Activated CD4-positive, alpha-beta memory T cell treated with anti-CD3 and anti-CD28 coated beads for 36 hours (primary cell): ENCODE measurements at places on chromosomes 6 and 20.

GRCh38 chr6:154773610-154774089, 40.4 kb downstream of the SCAF8 start:
- DNase-seq, result no peak

DNA sequence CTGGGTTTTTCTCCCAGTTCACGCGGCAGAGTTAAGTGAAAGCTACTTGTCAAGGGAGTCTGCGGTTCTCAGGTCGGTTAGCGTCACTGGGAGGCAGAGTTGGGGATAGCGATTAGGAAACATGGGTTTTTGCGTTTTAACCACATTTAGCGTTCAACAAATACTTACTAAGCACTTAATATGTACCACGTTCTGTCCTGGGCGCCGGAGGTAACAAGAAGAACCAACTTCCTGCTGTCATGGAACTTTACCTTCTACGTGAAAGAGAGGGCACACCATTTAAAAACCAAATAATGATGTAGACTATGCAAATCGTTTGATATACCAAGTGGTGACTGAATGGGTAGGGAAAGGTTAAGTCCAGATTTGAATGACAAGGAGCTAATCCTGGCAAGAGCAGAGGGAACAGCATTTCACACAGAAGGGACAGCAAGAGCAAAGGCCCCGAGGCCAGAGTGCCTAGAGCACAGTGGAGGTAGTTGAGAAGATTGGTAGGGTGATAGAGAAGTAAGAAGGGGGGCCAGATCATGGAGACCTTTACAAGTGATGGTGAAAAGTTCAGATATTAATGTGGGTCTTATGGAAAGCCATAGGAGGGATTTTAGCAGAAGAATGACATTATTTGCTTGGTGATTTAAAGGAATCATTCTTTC, 744 bp downstream of the RIOK1 start:
- no peak for DNase-seq

DNA sequence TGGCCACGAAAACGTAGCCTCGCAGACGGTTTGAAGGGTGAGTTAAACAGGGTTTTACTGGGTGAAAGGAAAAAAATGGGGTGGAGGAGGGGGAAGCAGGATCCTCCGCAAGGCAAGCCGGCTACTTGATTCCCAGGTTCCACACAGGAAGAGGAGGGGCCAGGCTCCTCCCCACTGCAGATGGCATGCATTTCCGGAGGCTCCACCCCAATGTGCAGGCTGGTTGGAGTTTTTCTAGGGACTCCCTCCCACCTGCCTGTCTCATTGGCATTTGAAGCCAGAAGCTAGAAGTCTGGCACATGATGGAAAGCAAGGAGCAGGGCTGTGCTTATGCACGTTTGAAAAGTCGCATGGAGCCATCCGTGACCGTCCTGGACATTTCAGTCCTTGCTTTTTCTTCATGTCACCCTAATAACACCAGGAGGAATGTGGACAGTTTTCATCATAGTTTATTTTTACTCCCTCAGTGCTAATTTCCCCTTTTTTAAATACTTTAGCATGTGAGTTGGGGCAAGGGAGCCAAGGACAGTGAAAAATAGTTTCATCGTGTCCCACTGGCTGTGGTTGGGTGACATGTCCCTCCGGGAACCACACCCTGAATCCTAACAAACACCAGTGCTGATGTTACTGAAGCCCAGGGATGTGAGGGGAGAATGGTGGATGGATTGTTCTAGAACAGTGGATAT, 100.1 kb upstream of the INSM1 start:
- DNase-seq, result no peak

DNA sequence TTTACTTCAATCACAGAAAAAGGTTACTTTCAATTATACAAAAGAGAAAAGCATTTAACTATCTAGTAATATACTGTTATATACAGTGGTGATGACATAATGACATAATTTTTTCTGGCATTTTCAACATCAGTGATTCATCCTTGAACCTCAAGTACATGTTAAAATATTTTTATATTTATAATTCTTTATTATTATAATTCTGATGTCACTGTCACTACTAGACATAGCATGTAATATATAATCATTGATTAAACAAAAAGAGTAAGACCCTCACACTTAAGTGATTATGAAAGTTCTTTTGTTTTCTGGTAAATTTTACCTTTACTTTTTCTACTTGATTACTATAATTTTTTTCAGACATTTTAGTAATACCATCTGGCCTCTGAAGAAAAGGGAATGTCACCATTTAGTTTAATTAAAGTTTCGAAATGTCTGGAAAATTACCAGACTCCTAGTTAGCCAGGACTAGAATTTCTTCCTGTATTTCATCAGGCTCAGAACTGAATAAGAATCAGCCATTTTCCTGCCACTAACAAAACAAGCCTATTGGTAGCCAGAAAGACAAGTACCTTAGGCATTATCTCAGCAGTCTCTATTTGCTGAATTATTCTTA, 71.5 kb downstream of the FILIP1 start:
- DNase-seq, result no peak

GRCh38 chr6:900716-901605, 208.0 kb upstream of the EXOC2 start:
- DNase-seq, result no peak

GRCh38 chr6:25875563-25875905, 1.5 kb upstream of the SLC17A3 start:
- no peak for DNase-seq

- no peak for DNase-seq
Observed at GRCh38 chr6:168928012-168928411, 325.6 kb downstream of the THBS2 start.

- no peak for DNase-seq
Observed at GRCh38 chr6:84278321-84278998, 51.0 kb upstream of the CEP162 start.

- DNase-seq, result no peak
Observed at GRCh38 chr6:164982389-164982788, 327.0 kb downstream of the C6orf118 start.

- DNase-seq, result no peak
Observed at GRCh38 chr6:89745716-89746115, 73.9 kb downstream of the MDN1 start.

- DNase-seq, result no peak
Observed at GRCh38 chr20:38628580-38629470, 27.2 kb downstream of the ARHGAP40 start.

- no peak for DNase-seq
Observed at GRCh38 chr6:168181876-168182275, 102.9 kb upstream of the FRMD1 start.

DNA sequence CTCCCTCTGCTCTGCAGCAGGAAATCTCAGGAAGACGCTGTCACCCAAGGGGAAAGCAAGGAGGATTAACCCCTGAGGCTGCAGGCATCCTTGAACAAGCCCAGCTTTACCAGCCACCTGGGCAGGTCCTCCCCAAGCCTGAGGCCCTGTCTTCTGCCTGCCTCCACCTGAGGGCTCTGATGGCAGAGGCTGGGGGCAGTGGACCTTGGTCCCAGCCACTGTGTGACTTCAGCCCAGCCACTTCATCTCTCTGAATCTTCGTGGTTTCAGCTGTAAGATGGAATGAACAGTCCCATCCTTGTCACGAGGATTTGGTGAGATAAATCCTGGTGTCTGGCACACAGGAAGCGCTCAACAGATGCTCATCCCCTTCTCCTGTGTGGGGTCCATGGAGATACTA, 8.5 kb upstream of the VSTM2L start:
- no peak for DNase-seq

DNA sequence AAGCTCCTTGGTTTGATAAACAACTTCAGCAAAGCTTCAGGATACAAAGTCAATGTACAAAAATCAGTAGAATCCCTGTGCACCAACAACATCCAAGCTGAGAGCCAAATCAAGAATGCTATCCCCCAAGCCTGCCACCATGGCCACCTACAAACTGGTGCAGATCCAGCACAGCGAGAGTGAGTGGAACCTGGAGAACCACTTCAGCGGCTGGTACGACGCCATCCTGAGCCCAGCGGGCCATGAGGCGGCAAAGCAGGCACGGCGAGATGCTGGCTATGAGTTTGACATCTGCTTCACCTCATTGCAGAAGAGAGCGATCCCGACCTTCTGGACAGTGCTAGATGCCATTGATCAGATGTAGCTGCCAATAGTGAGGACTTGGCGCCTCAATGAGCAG, 170.3 kb downstream of the KHDC1L start:
- no peak for DNase-seq

DNA sequence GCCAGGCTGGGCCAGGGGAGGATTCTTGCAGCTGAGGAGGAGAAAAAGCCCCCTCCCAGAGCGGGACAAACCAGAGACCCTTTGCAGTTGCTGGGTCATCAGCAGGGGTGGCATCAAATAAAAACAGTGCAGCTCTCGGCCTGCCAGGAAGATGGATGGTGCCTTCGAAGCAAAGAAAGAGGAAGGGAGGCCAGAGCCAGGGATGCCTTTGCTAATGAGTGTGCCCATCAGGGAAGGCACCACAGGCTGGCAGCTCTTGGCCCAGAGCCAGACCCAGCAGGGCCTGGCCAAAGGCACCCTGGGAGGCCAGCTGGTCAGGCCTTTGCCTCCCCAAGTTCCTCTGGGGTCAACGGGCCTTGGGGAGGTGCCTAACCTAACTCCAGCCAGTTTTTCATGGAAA, 26.3 kb upstream of the ZNF318 start:
- DNase-seq, result no peak

GRCh38 chr6:36577301-36577700, 16.9 kb upstream of the SRSF3 start:
- DNase-seq, result no peak

DNA sequence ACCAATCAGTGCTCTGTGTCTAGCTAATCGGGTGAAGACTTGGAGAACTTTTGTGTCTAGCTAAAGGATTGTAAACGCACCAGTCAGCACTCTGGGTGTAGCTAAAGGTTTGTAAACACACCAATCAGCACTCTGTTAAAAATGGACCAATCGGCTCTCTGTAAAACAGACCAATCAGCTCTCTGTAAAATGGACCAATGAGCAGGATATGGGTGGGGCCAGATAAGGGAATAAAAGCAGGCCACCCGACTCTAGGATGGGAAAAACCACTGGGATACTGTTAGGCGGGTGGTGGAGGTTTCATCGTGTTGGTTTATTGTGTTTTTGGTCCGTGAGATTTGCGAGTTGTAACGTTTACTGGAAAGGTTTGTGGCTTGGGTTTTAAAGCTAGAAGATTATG, 25.5 kb upstream of the GFOD1 start:
- DNase-seq, result no peak

DNA sequence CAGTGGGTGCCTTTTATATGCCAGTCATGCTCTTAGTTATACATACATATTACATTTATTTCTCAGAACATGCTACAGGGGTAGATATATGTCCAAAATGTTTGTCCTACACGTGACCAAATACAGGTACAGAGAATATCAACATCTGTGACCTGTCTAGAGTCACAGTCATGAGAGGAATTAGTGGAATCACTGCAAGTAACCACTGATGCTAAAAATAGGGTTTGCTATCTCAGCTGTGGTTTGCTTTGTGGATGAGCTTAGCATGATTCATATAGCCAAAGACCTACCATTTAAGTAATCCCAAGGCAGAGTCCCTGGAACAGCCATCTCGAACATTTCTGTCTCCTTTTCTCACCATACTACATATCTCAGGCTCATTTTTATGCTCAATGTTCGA, 32.3 kb downstream of the GSTA3 start:
- DNase-seq, result no peak

DNA sequence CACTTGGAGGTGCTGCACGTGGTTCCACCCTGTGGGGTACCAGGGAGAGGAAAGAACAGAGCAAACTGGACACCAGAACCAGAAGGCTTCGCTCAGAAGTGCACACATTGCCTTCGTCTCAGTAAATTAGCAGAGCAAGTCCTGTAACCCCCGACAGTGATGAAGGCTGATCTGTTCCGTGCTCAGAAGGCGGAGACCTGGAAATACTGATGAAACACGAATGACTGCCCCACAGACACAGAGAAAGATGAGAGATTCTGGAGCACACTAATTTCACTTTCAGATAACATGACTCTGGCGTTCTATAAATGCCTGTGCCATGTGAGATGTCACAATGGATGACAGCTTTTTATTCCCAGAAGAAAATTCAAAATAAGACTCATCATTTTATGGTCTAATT, 44.2 kb upstream of the CCR6 start:
- DNase-seq, result peak; percentile 55

DNA sequence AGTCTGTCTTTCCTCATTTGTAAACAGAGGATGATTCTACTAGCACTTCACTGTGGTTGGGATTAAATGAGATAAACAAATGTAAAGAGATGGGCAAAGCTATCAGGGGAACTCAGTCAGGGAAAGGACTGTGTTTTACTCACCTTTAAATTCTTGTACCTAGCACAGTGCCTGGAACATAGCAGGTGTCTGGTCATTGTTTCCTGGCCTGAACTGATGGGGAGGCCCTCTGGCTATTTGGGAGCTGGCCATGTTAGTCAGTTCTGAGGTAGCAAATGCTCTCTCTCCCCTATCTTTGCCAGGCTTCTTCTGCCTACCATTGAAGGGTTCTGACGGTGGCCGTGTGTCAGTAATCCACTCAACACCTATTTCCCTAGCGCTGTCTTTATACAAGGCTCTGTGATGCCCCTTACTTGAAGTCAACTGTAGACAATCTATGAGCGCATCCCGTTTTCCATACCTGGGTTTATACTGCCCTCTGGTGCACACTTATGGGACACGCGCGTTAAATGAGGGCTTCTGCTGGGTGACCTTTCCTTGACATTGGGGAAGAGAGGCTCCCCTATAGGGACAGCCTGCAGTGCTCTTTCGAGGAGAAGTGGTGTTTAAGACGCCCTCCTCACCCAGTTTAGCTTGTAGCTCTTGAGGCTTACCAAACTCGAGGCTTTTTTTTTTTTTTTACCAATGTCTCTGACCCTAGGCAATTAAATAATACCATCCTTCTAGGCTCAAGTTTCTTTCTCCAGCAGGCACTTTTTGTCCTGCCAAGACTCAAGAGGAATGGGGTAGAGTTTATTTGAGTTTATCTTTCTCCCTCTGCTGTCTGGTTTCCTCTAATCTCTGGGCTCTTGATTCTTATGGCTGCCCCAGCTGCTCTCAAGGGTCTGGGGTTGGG, 4.0 kb upstream of the SPATS1 start:
- DNase-seq, result peak; percentile 79

GRCh38 chr20:8798505-8798904, 270.4 kb upstream of the PLCB4 start:
- no peak for DNase-seq

- no peak for DNase-seq
Observed at GRCh38 chr20:47862574-47863240, 77.4 kb upstream of the SULF2 start.

- no peak for DNase-seq
Observed at GRCh38 chr6:159687341-159687740, 5.7 kb downstream of the SOD2 start.
